ENCODE measurements at places on chromosomes 13 and 19.

GRCh38 chr13:74026753-74027152, 107.5 kb downstream of the KLF12 start:
- peaks cover 83% of the 10 kb centered on the region for H3K4me1 ChIP-seq
- peak overlapping the region; percentile 54 for H3K27ac ChIP-seq
- peaks cover 4% of the 10 kb centered on the region for H3K36me3 ChIP-seq
- H3K4me3 ChIP-seq, result peak overlapping the region; percentile 36
- no peaks in the 10 kb centered on the region for H3K27me3 ChIP-seq

GRCh38 chr13:37109051-37109678, 3.7 kb upstream of the CSNK1A1L start:
- no peaks in the 10 kb centered on the region for H3K4me1 ChIP-seq
- no peak for DNase-seq
- no peaks in the 10 kb centered on the region for H3K36me3 ChIP-seq
- H3K27ac ChIP-seq, result no peak overlapping the region

DNA sequence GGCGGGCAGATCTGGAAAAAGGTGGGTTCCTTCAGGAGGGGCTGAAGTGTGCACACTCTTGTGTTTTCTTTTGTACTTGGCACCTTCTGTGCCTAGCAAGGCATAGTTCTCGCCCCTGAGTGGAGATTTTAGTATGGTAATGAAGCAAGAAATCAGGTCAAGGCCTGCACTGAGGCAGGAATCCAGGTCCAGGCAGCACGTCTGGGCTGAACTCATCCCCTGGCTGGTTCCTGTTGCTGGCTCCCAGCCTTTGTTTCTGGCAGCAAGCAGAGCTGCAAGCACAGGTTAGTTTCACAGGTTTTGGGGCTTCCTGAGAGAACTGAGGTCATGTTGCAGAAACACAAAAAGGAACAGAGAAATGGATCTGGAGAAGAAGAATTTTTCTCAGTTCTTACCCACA, 21.2 kb downstream of the SIGLEC7 start:
- peaks cover 24% of the 10 kb centered on the region for H3K4me1 ChIP-seq
- H3K4me3 ChIP-seq, result no peak overlapping the region

GRCh38 chr13:75621147-75621546, 15.0 kb upstream of the LMO7 start:
- no peaks in the 10 kb centered on the region for H3K27me3 ChIP-seq
- no peaks in the 10 kb centered on the region for H3K36me3 ChIP-seq
- no peak overlapping the region for H3K4me3 ChIP-seq
- DNase-seq, result no peak

GRCh38 chr13:87820241-87820640, 149.1 kb downstream of the SLITRK5 start:
- H3K4me1 ChIP-seq, result no peaks in the 10 kb centered on the region
- no peaks in the 10 kb centered on the region for H3K36me3 ChIP-seq
- DNase-seq, result no peak
- no peaks in the 10 kb centered on the region for H3K27me3 ChIP-seq
- H3K27ac ChIP-seq, result no peak overlapping the region

- no peak for DNase-seq
- H3K4me3 ChIP-seq, result no peak overlapping the region
- peaks cover 3% of the 10 kb centered on the region for H3K4me1 ChIP-seq
- H3K27me3 ChIP-seq, result peaks cover 12% of the 10 kb centered on the region
- H3K36me3 ChIP-seq, result peaks cover 6% of the 10 kb centered on the region
- no peak overlapping the region for H3K27ac ChIP-seq
Measured at GRCh38 chr19:1283917-1284292, 1.8 kb upstream of the EFNA2 start.
